Inflammatory macrophage (primary cell): ENCODE measurements at places on chromosomes 7 and 10.

DNA sequence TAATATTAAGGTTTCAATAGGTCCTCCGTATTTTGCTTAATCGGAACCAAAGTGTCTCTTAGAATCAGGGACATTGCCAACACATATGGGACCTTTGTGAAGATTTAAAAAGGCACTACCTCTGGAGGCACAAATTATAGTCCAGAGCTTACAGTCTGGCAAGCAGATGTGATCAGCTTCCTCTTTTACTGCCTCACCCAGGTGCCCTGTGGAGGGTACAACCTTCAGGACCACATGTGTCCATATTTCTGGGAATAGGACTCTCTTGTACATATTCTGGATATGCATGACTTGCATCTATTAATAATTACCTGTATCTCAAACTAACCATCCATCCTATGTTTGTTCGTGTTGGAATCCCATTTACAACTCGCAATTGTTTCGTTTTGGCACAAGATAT is 60.0 kb downstream of the HGF start:
- DNase-seq: no peak

GRCh38 chr7:19928247-19928646 is 154.8 kb upstream of the TMEM196 start:
- DNase-seq: no peak

- peak; percentile 9 for DNase-seq
These were observed 28.2 kb downstream of the PHYH start for GRCh38 chr10:13271552-13272163.

DNA sequence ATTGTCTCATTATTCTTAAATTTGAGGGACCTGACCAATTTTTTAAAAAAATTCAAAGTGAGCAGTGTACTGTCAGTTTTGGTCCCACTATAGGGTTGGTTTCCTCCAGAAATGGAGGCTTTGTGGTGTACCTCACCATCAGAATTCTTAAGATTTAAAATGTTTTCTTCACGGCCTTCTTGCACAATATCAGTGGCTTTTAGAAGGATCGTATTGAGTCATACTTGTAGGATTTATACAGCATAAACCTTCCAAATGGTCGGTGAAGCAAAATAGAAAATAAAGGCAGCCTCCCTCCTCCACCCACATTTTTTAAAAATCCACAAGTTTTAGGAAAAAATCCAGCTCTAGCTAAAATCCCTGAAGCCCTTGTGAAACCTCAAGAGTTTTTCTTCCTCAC is 126.4 kb downstream of the RNLS start:
- DNase-seq: peak; percentile 7

DNA sequence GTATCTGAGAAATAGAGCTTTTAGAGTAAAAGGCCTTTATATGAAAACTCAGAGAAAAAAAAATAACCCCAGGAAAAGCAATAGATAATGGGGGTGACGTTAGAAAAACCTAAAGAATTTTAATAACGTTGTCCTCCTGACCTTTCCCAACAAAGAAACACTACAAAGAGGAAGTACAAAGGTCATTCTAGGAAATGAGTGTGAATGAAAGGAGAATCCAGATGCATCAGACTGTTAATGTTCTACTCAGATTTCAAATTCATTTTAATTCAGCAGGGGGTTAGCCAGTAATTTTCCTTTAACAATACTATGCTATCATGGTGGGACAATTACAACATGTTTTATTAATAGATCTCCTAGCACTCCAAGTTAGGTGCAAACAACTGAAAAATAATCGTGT is 73.8 kb upstream of the CDK1 start:
- DNase-seq: no peak

GRCh38 chr10:78491812-78492211 is 458.1 kb downstream of the RPS24 start:
- DNase-seq: peak; percentile 28

- DNase-seq: peak; percentile 69
These were observed 7.8 kb downstream of the RNF216 start for GRCh38 chr7:5773661-5774086.

DNA sequence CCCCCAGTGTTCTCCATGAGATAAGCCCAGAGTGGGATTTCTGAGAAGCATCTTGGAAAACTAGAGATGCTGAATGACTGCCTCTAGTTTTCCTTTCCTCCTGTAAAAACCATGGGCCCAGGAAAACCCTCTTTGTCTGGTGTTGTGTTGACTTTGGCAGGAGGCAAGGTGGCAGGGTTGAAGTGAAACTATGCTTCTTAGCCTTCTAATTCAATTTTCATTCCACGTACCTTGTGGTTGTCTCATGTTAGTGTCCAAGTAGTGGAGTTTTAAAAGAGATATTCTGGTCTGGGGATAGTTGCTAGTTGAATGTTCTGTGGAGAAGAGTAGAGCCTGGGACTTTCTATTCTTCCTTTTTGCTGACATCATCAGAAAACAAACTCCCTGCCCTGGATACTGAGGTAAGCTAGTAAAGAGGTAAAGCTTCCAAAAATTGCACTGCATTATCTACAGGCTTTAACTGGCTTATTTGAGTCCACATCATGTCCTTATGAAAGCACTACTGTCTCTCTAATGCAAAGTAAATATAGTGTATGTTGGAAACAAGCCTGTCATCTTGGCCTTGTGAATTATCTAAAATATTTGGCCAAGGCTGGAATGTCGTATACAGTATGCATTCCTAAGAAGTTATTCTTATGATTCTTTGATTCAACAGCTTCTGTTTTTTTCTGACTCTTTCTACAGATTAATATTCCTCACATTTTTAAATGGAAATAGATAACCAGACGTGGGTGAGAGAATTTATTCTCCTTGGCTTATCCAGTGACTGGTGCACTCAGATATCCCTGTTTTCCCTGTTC is at the start of gene OR2F2:
OR2F2 (plus strand) TSS at position 708 of the 800 bp plus-strand sequence; CDS start at position 708, 0 bp downstream.
- DNase-seq: no peak

DNA sequence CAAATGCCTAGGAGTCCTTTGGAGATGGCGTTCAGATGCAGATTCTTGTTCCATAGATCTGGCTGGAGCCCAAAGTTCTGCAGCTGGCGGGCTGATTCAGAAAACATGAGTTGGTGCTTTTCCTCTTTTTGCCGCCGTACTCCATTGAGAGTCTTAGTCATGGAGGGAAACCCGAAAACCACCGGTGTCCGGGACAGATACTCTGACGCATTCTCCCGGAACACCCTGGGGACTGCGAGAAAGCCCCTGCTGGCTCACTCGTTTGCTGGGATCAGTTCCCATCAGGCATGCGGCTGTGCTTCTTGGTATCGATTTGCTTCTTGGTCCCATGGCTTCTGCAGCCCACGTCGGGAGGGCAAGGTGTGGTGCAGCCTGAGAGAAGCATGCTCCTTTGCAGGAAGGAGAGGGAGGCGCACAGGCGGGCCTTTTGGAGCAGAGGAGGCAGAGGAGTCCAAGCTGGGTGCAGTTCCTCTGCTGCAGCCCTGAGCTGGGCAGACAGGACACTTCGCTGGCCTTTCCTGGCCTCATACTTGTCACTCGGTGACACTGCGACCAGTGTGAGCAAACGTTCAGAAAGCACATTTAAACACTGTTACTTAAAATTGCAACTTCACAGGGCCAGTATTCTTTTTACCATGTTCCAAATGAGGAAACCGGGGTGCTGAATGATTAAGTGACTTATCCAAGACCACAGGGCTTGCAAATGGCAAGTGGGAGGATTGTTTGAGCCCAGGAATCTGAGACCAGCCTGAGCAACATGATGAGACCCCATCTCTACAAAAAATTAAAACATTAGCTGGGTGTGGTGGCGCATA is 30.6 kb upstream of the PFKFB3 start:
- peak; percentile 68 for DNase-seq

GRCh38 chr7:6161463-6162330 is 110.7 kb downstream of the CYTH3 start:
- no peak for DNase-seq

DNA sequence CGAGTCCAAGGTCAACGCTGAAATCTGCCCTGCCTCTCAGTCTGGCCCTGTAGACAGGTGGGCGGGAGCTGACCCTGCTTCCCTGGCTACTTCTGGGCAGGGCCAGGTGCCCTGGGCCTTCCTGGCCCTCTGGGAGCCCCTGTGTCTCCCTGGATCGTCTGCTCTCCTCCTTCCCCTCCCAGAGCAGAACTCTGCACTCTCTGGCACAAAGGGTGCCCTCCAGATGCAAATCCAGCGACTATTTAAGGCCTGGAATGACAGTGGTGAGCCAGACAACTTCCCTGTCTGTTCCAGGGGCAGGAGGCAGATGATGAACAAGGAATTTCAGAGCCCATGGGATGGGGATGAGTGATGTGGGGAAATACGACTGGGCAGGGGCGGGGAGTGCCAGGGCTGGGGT is 63.4 kb downstream of the C10orf105 start:
- DNase-seq: no peak

DNA sequence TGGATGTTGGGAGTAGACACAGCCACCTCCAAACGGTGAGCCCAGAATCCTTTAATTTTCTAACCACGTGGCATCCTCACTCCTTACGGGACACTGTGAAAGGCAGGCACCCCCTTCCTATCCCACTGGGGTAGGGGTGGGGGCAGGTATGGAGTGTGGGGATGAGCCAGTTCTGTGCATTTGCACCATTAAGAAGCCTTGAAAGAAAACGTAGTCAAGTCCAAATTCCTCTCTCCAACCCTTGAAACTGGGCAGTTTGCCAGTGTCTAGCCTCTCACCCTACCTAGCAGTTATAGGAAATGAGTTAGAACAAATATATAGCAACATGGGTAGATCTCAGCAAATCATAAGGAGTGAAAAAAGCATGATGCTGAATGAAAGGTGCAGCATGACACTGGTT is 92.4 kb upstream of the LEP start:
- no peak for DNase-seq

- DNase-seq: no peak
These were observed 32.9 kb downstream of the HTRA1 start for GRCh38 chr10:122494173-122494820.

- DNase-seq: peak; percentile 85
These were observed 100.0 kb upstream of the EGR2 start for GRCh38 chr10:62916141-62916603.

DNA sequence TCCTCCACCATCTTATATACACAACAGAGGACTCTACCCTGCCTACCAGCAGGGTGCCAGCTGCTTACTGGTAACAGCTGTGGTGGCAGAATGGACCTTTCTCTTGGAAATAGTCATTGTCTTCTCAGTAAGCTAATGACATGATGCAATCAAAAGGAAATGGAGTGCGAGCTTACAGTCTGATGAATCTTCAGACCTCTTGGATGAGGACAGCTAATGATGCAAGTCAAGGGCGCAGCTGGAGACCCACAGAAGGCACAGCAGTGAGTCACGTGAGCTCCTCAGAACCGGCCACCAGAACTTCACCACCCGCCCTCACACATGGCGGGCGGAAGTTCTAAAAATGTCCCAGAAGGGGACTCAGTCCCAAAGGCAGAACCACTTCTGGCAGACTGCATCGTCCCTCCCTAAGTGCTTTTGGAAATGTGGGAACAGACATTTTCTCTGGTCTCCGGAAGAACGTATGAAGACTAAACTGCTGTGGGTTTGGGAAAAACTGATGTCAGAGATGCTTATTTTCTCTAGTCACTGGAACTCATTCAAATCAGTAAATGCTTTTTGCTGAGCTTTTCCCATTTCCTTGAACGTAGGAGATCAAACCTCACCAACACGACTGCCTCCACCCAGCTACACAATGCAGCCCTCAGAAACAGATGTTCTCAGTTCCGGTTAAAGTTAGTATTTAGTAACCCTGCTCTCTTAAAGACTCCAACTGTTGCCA is 96.4 kb downstream of the FAS start:
- DNase-seq: peak; percentile 94

DNA sequence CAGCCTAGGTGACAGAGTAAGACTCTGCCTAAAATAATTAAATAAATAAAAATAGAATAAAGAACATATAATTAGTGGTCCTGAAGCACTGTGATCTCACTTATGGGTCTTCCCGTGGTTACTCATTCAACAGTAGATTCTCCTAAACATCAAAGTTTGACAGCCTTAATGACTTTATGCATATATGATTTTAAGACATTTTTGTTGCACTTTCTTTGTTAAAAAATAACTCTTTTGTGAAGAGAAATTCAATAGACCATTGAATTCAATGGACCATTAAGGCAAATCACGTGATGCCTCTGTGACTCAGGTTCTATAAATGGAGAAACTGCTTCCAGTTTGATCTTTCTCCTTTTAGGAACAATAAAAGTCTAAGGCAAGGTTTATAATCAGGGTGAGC is 59.6 kb downstream of the ATOH7 start:
- DNase-seq: no peak

DNA sequence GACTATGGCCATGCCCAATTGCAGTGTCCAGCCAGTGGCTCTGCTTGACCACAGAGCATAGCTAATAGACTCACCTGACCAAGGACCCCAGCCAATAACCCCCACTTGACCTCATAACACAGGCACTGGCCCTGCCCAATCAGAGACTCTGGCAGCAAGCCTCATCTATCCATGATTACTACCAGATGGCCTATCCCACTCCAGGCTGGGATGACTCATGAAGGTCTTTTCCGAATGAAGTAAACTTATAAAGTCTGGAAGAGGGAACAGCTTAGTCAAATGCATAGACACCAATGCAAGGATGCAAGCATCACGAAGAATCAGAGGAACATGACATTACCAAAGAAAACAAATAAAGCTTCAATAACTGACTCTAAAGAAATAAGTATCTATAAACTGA is 141.4 kb downstream of the TMEM168 start:
- no peak for DNase-seq

- DNase-seq: no peak
These were observed 9.0 kb downstream of the ADRA2A start for GRCh38 chr10:111085690-111086353.

- no peak for DNase-seq
These were observed 186.1 kb upstream of the KAT6B start for GRCh38 chr10:74640134-74640921.

DNA sequence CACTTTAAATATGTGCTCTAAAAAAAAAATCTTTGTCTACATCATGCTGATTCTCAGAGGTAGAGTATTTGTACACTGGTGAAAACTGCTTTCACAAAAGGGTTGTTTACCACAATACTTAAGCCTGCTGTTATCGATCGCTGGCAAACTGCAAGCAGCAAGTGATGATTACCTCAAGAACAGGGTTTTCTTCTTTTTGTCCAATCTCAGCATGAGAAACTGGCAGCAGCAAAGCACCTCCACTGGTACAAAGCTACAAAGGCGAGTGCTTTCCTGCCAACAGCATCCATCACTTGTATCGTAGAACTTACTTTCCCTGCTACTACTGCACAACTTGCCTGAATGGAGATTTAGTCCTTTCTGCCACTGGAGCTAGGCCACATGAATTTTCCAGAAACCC is 276.5 kb downstream of the DGKB start:
- no peak for DNase-seq

DNA sequence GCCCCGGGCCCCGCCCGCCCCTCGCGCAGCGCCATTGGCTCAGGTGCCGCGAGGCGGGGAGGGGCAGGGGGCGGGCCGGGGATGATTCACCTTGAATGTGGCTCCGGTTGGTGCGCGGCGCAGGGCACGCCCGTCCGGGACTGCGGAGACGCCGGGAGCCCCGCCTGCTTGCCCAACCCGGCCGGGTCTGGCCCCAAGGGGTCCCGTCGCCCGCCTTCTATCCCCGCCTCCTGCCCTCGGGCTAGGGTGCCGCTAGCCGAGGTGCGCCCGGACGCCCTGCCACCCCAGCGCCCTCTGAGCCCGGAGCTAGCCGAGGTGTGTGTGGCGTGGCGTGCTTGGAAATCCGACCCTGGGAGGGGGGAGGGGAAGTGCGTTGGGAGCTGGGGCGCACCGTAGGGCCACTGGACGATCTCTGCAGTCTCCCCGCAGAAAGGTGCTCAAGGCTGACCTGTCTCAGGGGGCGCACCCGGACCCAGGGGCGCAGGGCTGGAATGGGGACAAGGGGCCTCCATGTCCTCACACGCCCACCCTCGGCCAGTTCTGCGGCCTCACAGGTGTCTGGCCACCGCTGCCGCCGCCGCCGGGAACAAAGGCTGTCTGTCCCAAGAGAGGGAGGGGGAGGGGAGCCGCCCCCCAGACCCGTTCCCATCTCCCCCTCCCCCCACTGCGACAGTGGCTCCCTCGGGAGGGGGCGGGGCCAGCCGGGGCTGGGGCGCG is 168.9 kb downstream of the NRF1 start:
- no peak for DNase-seq
